Activated CD4-positive, alpha-beta T cell treated with anti-CD3 and anti-CD28 coated beads for 24 hours (primary cell): ENCODE measurements at places on chromosomes 6 and 20.

GRCh38 chr20:45012682-45013302 is 46.5 kb downstream of the STK4 start:
- no peak for DNase-seq

- no peak for DNase-seq
These were observed 382.7 kb downstream of the THBS2 start for GRCh38 chr6:168870982-168871381.

GRCh38 chr6:169940481-169941271 is 189.3 kb downstream of the ERMARD start:
- DNase-seq: no peak

GRCh38 chr6:107689951-107690642 is 134.0 kb downstream of the SCML4 start:
- DNase-seq: no peak

DNA sequence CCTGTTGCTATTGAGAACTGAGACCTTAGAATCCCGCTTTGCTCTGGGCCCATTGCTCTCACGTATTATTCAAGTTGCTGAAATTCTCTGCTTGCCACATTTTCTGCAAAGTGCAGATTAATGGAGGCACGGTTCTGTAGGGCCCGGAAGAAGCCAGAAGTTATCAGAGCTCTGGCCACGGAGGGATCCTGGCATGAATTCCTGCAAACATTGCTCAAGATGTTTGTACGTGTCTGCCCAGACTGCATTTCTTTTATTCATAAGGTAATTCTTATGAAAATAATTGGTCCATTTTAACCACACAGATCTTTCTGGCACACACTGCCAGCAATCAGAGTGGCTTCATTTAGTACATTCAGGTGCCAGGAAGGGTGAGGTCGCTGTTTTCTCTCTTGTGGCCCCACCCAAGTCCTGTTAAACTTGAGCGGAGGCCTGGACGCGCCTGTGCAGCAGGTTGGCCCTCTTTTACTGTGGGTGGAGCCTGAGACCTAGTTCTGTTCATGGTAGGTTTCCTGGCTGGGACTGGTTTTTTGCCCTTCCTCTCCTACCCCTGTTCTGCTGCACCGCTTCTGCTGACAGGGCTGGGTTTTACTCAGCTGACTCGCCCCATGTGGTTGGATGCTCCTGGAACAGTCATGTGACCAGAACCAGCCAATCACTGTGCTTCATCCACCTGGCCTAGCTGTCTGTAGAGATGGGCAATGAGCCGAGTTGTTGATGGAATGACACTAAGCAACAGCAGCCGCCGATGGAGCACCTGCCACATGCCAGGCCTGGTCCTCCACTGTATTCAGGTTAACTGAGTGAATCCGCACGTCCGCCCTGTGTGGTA is 230.2 kb downstream of the CDH4 start:
- no peak for DNase-seq

DNA sequence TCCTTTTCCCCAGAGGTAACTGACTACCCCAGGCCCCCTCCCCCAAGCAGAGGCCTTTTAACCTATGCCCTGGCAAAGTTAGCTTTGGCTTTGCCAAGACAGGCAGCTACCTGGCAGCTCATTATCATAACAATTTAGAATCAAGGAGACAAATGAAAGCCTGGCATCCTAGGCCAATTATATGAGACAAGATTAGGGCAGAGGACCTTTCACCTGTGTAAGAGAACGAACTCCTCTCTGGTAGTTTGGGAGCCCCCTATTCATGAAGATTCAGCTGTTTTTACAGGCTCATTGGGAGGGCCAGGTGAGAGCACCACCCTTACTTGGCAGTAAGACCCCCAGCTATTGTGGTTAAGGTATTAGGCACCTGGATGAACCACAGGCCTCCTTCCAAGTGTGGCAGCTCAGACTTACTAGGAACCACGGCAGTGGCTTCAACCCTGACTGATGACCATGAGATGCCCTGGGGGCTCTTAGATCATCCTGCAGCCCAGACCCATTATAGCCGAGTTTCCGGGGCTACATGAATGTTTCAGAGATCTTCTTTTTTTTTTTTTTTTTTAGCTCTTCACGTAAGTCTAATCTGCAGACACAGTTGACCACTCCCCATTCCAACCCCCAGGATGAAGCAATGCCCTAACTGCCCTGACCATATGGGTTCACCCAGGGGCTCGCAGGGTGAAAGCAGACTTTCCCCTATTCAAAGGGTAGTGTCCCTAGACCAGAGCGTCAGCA is 56.2 kb downstream of the RAB44 start:
- no peak for DNase-seq

- DNase-seq: no peak
These were observed 142.5 kb upstream of the SPACA1 start for GRCh38 chr6:87905101-87905641.

- DNase-seq: no peak
These were observed 19.9 kb downstream of the TGM2 start for GRCh38 chr20:38144974-38145728.

DNA sequence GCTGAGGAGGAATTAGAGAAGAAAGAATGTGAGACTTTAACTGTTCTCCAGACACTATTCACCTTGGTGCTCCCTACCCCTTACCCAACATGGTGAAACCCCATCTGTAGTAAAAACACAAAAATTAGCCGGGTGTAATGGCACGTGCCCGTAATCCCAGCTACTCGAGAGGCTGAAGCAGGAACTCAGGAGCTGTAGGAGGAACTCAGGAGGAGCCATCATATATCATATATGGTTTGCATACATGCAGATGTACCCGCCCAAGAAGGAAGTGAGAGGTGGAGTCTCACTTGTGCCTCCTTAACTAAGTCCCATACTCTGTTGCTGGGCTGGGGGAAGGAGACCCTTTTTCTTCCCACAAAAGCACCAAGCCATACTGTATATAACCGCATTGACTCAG is 35.5 kb upstream of the ME1 start:
- no peak for DNase-seq

- no peak for DNase-seq
These were observed 157.7 kb downstream of the COL9A1 start for GRCh38 chr6:70145178-70145577.

DNA sequence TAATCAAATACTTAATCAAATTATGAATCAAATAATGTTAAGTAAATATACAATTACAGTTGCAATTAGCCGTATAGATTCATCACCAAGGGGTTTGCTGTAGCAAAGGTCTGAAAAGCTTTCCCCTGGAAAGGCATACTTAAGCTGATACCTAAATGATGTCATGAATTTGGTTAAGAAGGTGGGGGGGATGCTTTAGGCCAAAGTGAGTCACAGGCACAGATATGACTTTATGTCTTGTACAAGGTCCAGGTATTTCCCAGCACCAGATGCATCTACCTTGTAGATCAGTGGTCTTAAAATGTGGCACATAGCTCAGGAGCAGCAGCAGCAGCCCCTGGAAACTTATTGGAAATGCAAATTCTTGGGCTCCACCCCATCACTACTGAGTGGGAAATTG is 557.3 kb upstream of the CDH4 start:
- DNase-seq: no peak

DNA sequence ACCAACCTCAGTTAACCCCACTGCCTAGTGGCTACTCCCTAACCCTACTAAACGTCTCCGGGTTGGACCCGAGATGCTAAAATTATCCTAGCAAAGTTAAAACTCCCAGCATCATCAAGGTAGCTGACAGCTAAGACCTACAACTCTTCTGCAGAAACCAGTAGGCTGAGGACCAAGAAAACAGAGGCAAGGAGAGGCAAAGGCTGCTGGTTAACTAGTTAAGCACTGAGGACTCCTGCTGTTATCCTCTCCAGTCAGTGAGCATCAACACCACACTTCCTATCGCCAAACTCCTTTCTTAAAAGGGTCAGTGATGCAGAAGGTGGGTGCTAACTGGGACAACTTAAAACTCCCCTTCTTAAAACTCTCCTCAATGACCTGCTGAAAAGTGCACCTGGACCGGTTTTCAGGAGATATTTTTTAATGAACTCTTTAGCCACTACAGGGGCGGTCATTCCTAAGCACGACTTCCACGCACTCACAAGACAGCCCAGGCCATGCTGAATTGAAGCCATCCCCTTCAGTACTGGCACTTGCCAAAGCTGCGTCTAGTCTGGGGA is 1.7 kb downstream of the TRERF1 start:
- no peak for DNase-seq

GRCh38 chr20:39342463-39342862 is 380.3 kb downstream of the DHX35 start:
- DNase-seq: no peak

GRCh38 chr6:32666420-32667300 is at the start of gene HLA-DQB1:
HLA-DQB1 (minus strand) TSS chr6:32666657; CDS start chr6:32666607, 50 bp downstream.
- DNase-seq: peak; percentile 13

- no peak for DNase-seq
These were observed 6.4 kb downstream of the HLA-DQB1 start for GRCh38 chr6:32659856-32660595.

- no peak for DNase-seq
These were observed 58.0 kb downstream of the MYH7B start for GRCh38 chr20:35013421-35014411.

DNA sequence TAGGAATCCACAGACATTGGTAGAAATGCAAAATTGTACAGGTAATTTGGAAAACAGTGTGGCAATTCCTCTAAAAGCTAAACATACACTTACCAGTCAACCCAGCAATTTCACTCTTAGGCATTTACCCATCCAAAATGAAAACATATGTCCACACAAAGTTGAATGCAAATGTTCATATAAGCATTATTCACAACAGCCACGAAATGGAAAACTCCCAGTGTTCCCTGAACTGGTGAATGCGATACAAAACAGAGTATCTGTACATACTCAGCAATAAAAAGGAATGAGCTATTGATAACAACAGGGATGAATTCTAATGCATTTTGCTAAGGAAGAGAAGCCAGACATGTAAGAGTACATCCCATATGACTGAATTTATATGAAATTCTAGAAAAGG is 32.4 kb upstream of the RAB22A start:
- DNase-seq: no peak

GRCh38 chr6:4640139-4640538 is 136.1 kb upstream of the CDYL start:
- no peak for DNase-seq

DNA sequence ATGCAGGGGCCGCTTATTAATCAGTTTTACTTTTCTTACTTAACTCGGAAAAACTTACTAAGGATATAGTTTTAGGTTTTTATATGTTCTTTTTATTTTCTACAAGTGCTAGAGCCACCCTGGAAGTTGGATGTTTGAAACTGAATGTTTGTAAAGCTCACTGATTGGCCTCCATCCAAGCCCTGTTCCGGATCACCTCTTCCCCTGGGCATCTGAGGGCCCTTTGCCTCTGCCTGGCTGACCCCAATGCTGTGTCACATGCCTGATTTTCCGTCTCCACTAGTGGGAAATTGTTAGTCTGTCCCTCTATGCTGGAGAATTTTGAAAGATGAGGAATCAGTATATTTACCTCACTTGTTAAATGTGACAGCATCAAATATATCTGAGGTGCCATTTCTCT is 79.3 kb downstream of the SLC35F1 start:
- DNase-seq: no peak

GRCh38 chr6:73109659-73110058 is 115.6 kb downstream of the KHDC1L start:
- DNase-seq: no peak

DNA sequence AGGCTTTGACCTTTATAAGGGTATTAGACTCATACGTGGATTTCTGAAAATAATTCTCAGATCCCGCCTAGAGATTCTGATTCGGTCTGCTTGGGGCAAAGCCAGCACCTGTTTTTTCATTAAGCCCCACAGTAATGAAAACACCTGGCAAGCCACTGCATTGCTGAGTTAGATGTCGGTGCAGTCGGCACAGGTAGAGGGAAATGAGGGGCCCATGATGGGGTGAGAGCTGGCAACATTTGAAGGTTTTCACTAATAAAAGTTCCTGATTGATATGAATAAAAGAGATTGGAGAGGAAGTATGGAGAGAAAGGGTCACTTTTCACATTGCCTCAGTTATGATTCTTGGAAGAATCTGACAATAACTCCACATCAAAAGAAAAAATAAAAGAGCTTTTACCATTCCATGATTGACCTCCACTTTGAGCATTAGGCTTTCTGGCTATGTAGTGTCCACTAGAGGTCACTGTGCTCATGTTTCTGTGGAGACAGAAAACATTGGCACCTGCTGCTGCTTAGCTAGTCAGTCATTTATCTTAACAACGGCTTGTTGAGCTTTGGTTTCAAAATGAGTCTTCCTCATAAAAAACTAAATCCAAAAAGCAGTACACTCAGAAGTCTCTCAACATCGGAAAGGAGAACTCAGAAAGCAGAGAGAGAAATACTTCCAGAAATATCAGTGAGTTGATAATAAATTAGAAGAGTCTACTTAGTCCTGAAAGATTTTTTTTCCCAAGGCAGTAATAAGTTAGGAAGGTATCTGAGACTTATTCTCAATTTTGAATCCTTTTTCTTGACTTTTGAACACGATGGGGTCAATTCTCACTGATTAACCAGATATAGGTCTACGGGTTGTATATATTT is 53.3 kb upstream of the KLHL31 start:
- peak; percentile 24 for DNase-seq

GRCh38 chr20:25290646-25291431 is 43.0 kb downstream of the PYGB start:
- DNase-seq: no peak

- no peak for DNase-seq
These were observed 324.6 kb upstream of the PLCB4 start for GRCh38 chr20:8744228-8744844.

- DNase-seq: no peak
These were observed 232.7 kb downstream of the HIVEP2 start for GRCh38 chr6:142712231-142712630.

GRCh38 chr6:89475634-89476033 is 42.7 kb downstream of the ANKRD6 start:
- DNase-seq: no peak

DNA sequence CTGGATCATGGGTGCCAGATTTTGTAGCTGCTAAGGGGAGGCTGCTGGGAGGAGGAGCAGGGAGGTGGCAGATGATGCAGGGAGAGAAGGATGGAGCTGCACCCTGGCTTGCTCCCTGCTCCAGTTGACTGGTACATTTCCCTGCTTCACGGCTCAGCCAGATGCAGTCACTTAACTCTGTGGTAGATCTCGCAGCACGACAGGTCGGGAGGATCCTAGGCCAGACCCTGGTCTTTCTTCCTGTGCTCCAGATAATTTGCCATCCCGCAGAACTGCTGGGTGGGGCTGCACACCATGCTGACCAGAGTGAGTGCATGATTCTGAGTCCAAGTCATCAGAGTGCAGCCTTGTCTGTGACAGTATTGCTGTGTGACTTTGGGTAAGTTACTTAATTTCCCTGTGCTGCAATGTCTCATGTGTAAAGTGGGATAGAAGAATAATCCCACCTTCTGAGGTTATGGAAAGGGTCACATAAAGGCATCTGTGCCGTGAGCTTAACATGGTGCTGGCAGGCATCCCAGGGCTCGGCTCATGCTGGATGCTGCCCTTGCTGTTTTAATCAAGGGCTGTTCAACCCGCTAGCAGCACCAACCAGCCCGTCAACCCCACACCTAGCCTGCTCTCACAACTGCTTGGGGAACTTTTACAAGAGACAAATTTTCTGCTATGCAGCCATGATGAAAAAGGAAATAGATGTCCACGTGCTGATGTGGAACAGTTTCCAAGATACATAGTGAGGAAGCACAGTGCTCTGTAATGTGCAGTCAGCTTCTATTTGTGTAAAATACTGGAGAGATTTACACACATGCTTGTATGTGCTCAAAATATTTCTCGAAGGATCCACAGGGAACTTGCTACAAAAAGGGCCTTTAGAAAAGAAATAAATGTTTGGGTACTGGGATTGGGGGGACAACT is 257.9 kb downstream of the CDH26 start:
- DNase-seq: no peak

- DNase-seq: no peak
These were observed 22.9 kb downstream of the TMEM14A start for GRCh38 chr6:52693773-52694172.
